HFFc6 (cell line): ENCODE measurements at places on chromosomes 13 and 19. TPM values are rescaled to one million over a fixed set of nuclear protein-coding genes. Genes with fewer than 3 reads are reported as not detected.

DNA sequence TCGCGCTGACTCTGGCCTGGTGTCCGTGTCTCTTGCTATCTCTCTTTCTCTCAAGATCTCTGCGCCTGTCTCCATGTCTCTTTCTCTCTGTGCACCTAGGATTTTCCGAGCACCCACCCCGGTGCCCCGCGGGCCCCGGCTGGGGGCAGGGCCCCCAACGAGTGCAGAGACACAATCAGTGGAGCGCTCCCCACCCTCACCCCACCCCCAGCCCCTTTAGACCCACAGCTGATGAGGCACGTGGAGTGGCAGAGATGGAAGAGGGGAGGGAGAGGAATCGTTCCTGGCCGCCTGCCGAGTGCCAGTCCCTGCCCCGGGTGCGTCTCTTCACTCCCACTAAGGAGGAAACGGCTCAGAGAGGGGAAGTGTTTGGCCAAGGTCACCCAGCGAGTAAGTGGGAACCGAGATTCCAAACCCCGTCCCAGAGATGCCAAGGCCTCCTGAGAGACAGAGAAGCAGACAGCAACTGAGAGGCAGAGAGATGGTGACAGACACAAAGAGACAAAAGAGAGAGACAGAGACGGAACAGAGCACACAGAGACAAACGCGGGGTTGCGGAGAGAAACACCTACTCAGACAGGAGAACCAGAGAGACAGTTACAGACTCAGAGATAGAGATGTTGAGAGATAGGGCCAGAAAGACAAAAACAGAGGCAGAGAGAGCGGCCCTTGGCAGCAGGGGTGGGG is 626 bp upstream of the BCL3 start:
- peaks cover 1% of the 10 kb centered on the region for H3K27me3 ChIP-seq
- H3K36me3 ChIP-seq: peaks cover 19% of the 10 kb centered on the region
- DNase-seq: peak; percentile 46
- peaks cover 69% of the 10 kb centered on the region for H3K4me1 ChIP-seq
- H3K27ac ChIP-seq: peak overlapping the region; percentile 87

GRCh38 chr13:67557642-67558241 is 327.6 kb upstream of the PCDH9 start:
- no peaks in the 10 kb centered on the region for H3K27me3 ChIP-seq
- no peak for DNase-seq
- no peaks in the 10 kb centered on the region; the same call in 1 of the 2 replicates for H3K36me3 ChIP-seq
- H3K27ac ChIP-seq: no peak overlapping the region
- H3K4me1 ChIP-seq: no peaks in the 10 kb centered on the region

GRCh38 chr19:31001991-31002390 is 347.2 kb downstream of the TSHZ3 start:
- no peak overlapping the region for H3K27ac ChIP-seq
- H3K36me3 ChIP-seq: no peaks in the 10 kb centered on the region
- H3K4me3 ChIP-seq: no peak overlapping the region
- DNase-seq: no peak

- no peaks in the 10 kb centered on the region; the same call in 1 of the 2 replicates for H3K4me1 ChIP-seq
- no peak overlapping the region for H3K4me3 ChIP-seq
- no peak for DNase-seq
- H3K36me3 ChIP-seq: no peaks in the 10 kb centered on the region
- peaks cover 3% of the 10 kb centered on the region for H3K27me3 ChIP-seq
These were observed 435.1 kb downstream of the FOXO1 start for GRCh38 chr13:40231311-40231710.

HAUS5 gene
- total RNA-seq: 8.8 to 14.0 TPM (median 12.3 TPM) in 3 replicates

FPR1 gene
- 0.11 TPM in 1 of 3 replicates, not detected in the others for total RNA-seq

SLC25A30 gene
- total RNA-seq: 16.4 to 26.1 TPM (median 24.4 TPM) in 3 replicates
